Liver (tissue), 10 donors: ENCODE measurements at places on chromosomes 11 and 22. TPM values are rescaled to one million over a fixed set of nuclear protein-coding genes. Genes with fewer than 3 reads are reported as not detected.
A peak's percentile ranks its signal among the peaks of the same experiment; 100 is the strongest.

Gene IFT27
- total RNA-seq = 7.2 TPM

Gene TPBGL
- not detected for total RNA-seq

DNA sequence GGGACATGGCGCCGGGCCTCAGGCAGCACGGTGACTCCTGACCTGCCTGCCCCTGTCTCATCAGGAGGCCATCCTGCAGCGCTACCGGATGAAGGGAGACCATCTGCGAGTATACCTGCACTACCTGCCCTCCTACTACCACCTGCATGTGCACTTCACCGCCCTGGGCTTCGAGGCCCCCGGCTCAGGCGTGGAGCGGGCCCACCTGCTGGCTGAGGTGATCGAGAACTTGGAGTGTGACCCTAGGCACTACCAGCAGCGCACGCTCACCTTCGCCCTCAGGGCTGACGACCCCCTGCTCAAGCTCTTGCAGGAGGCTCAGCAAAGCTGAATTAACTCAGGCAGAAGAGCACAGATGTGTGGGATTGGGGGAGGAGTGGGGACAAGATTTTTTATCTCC lies 10.2 kb upstream of the ST3GAL4 start:
- H3K4me1 ChIP-seq = no peaks in the 10 kb centered on the region
- no peaks in the 10 kb centered on the region for H3K27me3 ChIP-seq
- H3K36me3 ChIP-seq = peaks cover 10% of the 10 kb centered on the region
- peak overlapping the region; percentile 82 for H3K27ac ChIP-seq
- no peak overlapping the region for H3K4me3 ChIP-seq

Gene RAC2
- total RNA-seq = 15.0 TPM

Gene MUC5AC
- not detected for total RNA-seq

DNA sequence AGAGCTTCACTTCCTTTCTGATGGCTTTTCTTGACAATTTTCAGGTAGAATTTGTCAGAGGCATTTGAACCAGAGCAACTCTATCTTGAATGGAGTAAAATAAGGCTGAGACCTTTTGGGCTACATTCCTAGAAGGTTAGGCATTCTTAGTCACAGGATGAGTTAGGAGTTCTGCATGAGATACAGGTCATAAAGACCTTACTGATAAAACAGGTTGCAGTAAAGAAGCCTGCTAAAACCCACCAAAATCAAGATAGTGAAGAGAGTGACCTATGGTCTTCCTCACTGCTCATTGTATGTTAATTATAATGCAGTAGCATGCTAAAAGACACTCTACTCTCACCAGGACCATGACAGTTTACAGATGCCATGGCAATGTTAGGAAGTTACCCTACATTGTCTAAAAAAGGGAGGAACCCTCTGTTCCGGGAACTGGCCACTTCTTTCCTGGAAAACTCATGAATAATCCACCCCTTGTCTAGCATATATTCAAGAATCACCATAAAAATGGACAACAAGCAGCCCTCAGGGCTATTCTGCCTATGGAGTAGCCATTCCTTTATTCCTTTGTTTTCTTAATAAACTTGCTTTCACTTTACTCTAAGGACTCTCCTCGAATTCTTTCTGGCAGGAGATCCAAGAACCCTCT lies 1519.7 kb upstream of the TENM4 start:
- no peaks in the 10 kb centered on the region for H3K27me3 ChIP-seq
- H3K27ac ChIP-seq = no peak overlapping the region
- no peaks in the 10 kb centered on the region for H3K36me3 ChIP-seq
- DNase-seq = no peak

DNA sequence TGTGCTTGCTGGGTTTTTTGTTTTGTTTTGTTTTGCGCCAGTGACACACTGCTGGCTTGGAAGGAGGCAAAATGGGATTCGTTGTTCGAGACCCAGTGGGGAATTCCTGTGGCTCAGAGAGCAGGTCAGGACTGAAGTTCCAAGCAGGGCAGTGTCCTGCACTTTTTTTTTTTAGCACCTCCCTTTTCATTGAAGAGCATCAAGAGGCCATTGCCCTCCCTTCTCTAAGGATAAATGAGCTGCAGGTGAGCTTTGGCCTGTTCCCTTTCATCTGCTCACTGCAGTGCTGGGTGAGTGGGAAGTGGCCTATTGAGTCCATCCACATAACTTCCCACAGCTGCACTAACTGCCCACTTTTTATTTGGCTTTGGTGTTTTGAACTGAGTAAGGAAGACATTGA lies 87.8 kb downstream of the ARHGAP42 start:
- no peak for DNase-seq
- H3K27ac ChIP-seq = no peak overlapping the region
- H3K4me3 ChIP-seq = no peak overlapping the region
- peaks cover 6% of the 10 kb centered on the region for H3K36me3 ChIP-seq
- peaks cover 21% of the 10 kb centered on the region for H3K4me1 ChIP-seq
- no peaks in the 10 kb centered on the region for H3K27me3 ChIP-seq

- peaks cover 31% of the 10 kb centered on the region for H3K4me1 ChIP-seq
- H3K27me3 ChIP-seq = peaks cover 9% of the 10 kb centered on the region
- no peak overlapping the region for H3K27ac ChIP-seq
- DNase-seq = peak; percentile 69
- H3K4me3 ChIP-seq = no peak overlapping the region
Measured at GRCh38 chr11:130431331-130431773, 2.9 kb upstream of the ADAMTS8 start.

Gene SCGB1D2
- total RNA-seq = not detected

Gene TMEM135
- total RNA-seq = 29.4 TPM

DNA sequence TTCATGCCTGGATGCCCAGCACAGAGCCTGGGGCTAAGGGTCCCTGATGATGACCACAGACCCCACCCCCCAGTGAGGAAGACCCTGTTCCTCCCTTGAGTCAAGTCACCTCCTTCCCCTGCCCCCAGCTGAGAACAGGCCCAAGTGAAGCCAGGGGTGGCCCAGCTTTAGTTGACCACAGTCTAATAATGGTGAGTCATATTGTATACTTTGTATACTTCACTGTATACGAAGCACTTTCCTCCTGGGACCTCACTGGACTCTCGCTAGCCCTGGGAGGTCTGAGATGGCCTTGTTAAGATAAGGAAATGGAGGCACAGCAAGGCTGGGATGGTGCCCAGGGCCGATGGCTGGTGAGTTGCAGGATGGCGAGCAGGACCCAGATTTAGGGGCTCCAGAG lies 3.7 kb upstream of the FLRT1 start:
- H3K27ac ChIP-seq = no peak overlapping the region
- no peak for DNase-seq
- H3K4me3 ChIP-seq = no peak overlapping the region
- H3K4me1 ChIP-seq = peaks cover 3% of the 10 kb centered on the region

Gene ANO9
- total RNA-seq = 0.37 TPM

- H3K27me3 ChIP-seq = no peaks in the 10 kb centered on the region
- no peak overlapping the region for H3K4me3 ChIP-seq
- no peak overlapping the region for H3K27ac ChIP-seq
- DNase-seq = no peak
Measured at GRCh38 chr11:96781082-96781481, 391.3 kb downstream of the JRKL start.

Gene RCOR2
- total RNA-seq = not detected

GRCh38 chr11:6300325-6300724 lies 20.0 kb downstream of the CAVIN3 start:
- H3K4me3 ChIP-seq = no peak overlapping the region
- no peaks in the 10 kb centered on the region for H3K4me1 ChIP-seq
- no peaks in the 10 kb centered on the region for H3K27me3 ChIP-seq
- no peaks in the 10 kb centered on the region for H3K36me3 ChIP-seq
- no peak for DNase-seq

DNA sequence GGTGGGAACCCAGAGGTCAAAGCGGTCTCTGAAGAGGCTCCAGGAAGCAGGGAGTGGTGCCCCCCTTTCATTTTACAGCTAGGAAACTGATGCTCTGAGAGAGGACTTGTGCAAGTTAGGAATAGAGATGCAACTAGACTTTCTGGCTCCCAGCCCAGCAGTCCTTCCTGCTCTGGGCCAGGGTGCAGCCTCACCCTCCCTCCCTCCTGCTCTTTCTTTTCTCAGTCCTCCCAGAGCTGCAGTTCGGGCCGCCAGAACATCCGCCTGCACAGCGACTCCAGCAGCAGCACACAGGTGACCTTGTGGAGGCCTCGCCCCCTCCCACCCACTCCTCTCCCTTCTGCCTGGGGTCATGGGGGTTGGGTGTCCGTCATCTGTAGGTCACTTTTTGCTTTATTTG lies 51.5 kb downstream of the LHFPL7 start:
- H3K36me3 ChIP-seq = no peaks in the 10 kb centered on the region
- no peak overlapping the region for H3K4me3 ChIP-seq
- H3K4me1 ChIP-seq = peaks cover 3% of the 10 kb centered on the region
- peak; percentile 43 for DNase-seq
- no peaks in the 10 kb centered on the region for H3K27me3 ChIP-seq

DNA sequence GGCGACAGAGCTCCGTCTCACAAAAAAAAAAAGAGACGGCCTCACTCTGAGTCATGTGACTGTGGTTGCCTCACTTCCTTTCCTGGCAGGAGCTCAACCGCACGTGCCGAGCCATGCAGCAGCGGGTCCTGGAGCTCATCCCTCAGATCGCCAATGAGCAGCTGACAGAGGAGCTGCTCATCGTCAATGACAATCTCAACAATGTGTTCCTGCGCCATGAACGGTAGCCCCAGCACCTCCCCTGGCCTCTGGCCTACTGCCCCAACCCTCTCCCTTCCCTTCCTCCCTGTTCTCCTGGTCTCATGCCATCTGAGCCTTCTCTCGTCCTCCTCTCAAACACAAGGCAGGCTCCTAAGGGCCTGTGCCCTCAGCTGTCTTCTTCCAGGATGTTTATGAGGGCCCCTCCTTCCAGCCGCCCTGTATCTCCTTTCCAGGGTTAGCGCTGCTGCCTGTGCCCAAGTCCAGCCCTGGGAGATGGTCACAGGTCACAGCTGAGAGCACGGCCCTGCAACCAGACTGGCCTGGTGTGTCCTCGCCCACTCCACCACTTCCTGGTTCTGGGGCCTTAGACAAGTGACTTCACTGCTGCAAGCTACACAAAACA lies 30.7 kb downstream of the TOM1 start:
- H3K4me3 ChIP-seq = no peak overlapping the region
- DNase-seq = peak; percentile 69
- peaks cover 52% of the 10 kb centered on the region for H3K36me3 ChIP-seq
- H3K4me1 ChIP-seq = peaks cover 40% of the 10 kb centered on the region
- peak overlapping the region; percentile 80 for H3K27ac ChIP-seq
- H3K27me3 ChIP-seq = no peaks in the 10 kb centered on the region

DNA sequence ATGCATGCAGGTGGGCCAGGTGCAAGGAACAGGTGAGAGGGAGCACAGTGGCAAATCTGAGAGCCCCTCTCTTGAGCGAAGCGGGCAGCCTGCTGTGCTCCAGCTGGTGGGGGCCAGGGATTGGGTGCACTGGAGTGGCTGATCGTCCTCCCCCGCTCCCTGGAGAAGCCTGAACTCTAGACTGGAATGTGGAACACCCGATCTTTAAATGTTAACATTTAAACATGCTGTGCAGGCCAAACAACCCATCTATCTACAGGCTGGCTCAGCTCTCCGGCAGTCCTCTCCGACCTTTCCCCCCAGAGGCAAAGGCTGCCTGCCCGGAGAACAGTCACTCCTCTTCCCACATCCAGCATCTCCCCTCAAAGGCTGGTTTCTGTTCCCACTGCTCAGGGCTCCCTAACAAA lies 5.1 kb downstream of the MRGPRF start:
- peaks cover 56% of the 10 kb centered on the region for H3K4me1 ChIP-seq
- no peaks in the 10 kb centered on the region for H3K27me3 ChIP-seq
- H3K27ac ChIP-seq = peak overlapping the region; percentile 90
- H3K4me3 ChIP-seq = no peak overlapping the region
- peak; percentile 59 for DNase-seq

Gene EFCAB6
- 2.1 TPM for total RNA-seq

Gene AHNAK
- 53.6 TPM for total RNA-seq

- no peaks in the 10 kb centered on the region for H3K36me3 ChIP-seq
- no peak overlapping the region for H3K4me3 ChIP-seq
- no peak for DNase-seq
- no peak overlapping the region for H3K27ac ChIP-seq
Measured at GRCh38 chr11:77402218-77402556, 71.7 kb downstream of the PAK1 start.

Gene C11orf71
- 7.1 TPM for total RNA-seq

DNA sequence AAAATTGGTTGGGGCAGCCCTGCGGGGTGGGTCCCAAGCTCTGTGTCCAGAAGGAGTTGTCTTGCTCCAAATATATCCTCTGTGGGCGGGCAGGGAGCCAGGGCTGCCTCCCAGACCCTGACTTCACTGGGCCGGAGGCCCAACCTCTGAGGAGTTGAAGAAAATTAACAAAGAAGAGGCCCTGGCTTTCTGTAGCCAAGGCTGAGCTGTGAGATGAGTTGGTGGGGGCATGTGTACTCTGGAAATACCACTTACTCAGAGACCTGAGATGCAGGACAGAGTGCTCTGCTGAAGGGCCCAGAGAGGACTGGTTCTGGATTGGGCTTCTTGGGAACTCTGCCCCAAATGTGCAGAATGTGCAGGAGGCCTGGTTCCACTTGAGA lies 96.3 kb downstream of the SWAP70 start:
- H3K27ac ChIP-seq = peak overlapping the region; percentile 64
- no peaks in the 10 kb centered on the region for H3K27me3 ChIP-seq
- H3K4me1 ChIP-seq = peaks cover 10% of the 10 kb centered on the region
- no peak overlapping the region for H3K4me3 ChIP-seq
- no peaks in the 10 kb centered on the region for H3K36me3 ChIP-seq

Gene SCN4B
- 0.05 TPM for total RNA-seq

Gene SYCE3
- total RNA-seq = 2.2 TPM

DNA sequence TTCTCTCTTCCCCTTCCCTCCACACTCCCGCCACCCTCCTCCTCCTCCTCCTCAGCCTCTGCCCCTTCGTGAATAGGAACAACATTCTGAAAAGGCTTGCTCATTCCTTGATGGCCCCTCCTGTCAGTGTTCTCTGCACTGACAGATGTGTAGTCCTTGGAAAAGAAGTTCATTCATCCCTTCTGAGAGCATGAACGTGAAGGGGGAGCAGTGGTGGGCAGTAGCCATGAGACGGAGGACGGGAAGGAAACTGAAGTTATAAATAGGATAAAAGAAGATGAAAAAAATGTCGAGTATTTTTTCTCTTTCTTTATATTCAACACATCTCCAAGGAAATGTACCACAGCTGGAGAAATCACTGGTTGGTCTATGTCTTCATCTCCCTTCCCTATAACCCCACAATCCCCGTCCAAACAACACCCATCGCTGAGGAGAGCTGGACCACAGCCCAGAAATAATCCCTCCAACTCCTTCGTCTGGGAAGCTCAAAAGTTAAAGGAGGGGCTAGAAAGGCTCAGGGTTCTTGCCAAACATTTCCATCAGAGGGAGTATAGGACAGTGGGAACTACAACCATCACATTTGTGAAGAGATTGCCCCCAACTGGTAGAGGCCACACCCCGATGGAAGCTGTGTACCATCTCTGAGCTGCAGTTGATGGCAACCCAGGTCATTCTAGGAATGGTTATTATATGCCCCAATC lies 33.5 kb downstream of the ETS1 start:
- peak overlapping the region; percentile 48 for H3K27ac ChIP-seq
- no peaks in the 10 kb centered on the region for H3K36me3 ChIP-seq
- no peak overlapping the region for H3K4me3 ChIP-seq
- no peak for DNase-seq
- no peaks in the 10 kb centered on the region for H3K4me1 ChIP-seq
- no peaks in the 10 kb centered on the region for H3K27me3 ChIP-seq

- H3K4me3 ChIP-seq = no peak overlapping the region
- no peaks in the 10 kb centered on the region for H3K4me1 ChIP-seq
- no peak overlapping the region for H3K27ac ChIP-seq
- H3K36me3 ChIP-seq = no peaks in the 10 kb centered on the region
- DNase-seq = no peak
- no peaks in the 10 kb centered on the region for H3K27me3 ChIP-seq
Measured at GRCh38 chr11:109088086-109088485, 333.9 kb upstream of the C11orf87 start.
